ENCODE measurements at places on chromosomes 5 and 9.

- no peak for DNase-seq
These were observed 244.2 kb downstream of the FOXD4L6 start for GRCh38 chr9:40884072-40884901.

DNA sequence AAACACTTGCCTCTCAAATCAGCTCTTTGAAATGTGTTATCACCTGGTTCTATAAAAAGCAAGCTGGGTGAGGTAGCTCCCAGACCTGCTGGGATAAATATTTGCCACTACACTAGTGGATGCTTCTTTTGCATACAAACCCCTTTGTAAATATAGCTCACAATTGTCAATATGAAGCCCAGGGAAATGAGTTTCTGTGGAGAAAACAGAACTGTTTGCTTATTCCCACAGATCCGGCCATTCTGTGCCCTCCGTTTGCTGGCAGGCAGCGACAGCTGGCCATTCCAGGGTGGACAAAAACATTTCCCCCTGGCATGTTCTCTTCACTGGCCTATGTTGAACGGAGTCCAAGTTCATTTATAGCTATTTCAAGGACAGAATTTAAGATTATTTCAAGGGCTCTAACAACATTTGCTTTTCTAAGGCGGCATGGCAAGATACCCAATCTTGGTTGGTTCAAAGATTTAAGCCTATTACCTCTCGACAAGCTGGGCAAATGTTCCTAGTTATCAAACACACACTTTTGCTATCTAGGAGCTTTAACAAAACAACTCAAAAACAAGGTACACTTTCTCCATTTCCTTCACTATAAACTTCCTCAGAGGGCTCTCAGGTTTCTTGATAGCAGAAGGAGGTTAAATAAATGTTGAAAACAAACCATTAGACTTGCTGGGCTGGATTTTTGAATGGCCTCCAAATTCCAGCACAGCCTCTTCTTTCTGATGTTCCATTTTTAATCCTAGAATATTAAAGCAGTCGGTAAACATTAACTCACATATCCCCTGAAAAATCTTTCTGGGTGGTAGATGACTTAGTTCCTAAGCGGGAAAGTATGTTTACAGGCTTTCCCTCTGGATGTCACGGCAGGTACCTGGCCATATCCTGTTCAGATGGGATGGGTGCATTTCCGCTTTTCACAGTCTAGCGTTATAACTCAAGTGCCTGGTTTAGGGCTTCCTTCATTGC lies 332.3 kb downstream of the PLK2 start:
- no peak for DNase-seq

- no peak for DNase-seq
These were observed 5.7 kb upstream of the NOTCH1 start for GRCh38 chr9:136551401-136552116.

- DNase-seq, result no peak
These were observed 14.4 kb upstream of the SYNPO start for GRCh38 chr5:150625831-150626746.

GRCh38 chr5:88708682-88709398 lies 174.1 kb downstream of the MEF2C start:
- no peak for DNase-seq

- no peak for DNase-seq
These were observed 47.3 kb downstream of the FBN2 start for GRCh38 chr5:128490761-128491160.

DNA sequence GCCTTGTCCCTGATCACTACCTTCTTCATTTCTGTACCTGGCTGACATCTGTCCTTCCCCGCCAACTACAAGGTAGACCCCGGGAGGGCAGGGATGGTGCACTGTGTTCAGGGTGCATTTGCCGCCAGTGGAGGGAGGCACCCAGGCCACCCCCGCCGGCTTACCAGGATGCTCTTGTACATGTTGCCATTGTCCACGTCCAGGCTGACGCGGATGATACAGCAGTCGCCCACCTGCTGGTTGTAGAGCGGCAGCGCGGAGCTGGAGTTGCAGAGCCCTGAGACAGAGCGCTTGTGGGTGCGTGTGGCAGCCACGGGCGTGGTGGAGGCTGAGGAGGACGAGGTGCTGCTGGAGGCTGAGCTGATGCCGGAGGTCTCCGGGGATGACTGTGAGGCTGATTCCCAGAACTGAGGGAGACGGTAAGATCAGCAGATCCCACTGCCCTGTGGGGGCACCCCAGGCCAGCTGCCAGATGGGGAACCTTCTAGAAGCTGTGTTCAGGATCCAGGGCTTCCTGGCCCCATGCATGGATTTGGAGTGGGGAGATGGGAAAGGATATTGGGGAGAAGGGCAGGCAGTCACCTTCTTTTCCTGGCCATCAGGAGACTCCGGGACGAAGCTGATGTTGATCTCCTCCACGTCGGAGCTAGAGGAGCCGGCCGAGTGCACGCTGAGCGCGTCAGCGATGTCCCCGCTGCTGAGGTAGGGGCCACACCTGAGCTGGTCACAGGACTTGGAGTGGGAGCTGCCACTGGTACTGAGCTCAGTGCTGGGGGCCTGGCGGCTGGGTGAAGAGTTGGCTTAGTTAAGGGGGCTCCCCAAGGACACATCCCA lies 19.5 kb downstream of the RALGDS start:
- DNase-seq, result no peak

Measured in stimulated activated CD8-positive, alpha-beta memory T cell treated with anti-CD3 and anti-CD28 coated beads, Interleukin-4, amount 100 ng/mL, for 4 hours (primary cell).